CD4-positive, alpha-beta T cell (primary cell): ENCODE measurements at places on chromosomes 5 and 9. TPM values are rescaled to one million over a fixed set of nuclear protein-coding genes. Genes with fewer than 3 reads are reported as not detected.

- DNase-seq: no peak
- H3K27ac ChIP-seq: peak overlapping the region; percentile 55
- no peaks in the 10 kb centered on the region for H3K27me3 ChIP-seq
- peaks cover 90% of the 10 kb centered on the region for H3K4me1 ChIP-seq
- H3K36me3 ChIP-seq: peaks cover 6% of the 10 kb centered on the region
Measured at GRCh38 chr9:133120501-133121197, 391 bp downstream of the RALGDS start.

- no peak overlapping the region for H3K4me3 ChIP-seq
- no peaks in the 10 kb centered on the region for H3K36me3 ChIP-seq
- no peak overlapping the region for H3K27ac ChIP-seq
- no peaks in the 10 kb centered on the region for H3K27me3 ChIP-seq
- peaks cover 9% of the 10 kb centered on the region for H3K4me1 ChIP-seq
- no peak for DNase-seq
Measured at GRCh38 chr9:114606068-114606467, 5.0 kb upstream of the TMEM268 start.

- H3K27me3 ChIP-seq: no peaks in the 10 kb centered on the region
- no peaks in the 10 kb centered on the region for H3K36me3 ChIP-seq
- no peaks in the 10 kb centered on the region for H3K4me1 ChIP-seq
Measured at GRCh38 chr5:130616161-130616560, 548.9 kb downstream of the HINT1 start.

GRCh38 chr5:76612942-76613341 is 10.3 kb downstream of the F2RL2 start:
- no peak for DNase-seq
- no peak overlapping the region for H3K4me3 ChIP-seq
- H3K36me3 ChIP-seq: peaks cover 71% of the 10 kb centered on the region
- no peaks in the 10 kb centered on the region for H3K27me3 ChIP-seq

DNA sequence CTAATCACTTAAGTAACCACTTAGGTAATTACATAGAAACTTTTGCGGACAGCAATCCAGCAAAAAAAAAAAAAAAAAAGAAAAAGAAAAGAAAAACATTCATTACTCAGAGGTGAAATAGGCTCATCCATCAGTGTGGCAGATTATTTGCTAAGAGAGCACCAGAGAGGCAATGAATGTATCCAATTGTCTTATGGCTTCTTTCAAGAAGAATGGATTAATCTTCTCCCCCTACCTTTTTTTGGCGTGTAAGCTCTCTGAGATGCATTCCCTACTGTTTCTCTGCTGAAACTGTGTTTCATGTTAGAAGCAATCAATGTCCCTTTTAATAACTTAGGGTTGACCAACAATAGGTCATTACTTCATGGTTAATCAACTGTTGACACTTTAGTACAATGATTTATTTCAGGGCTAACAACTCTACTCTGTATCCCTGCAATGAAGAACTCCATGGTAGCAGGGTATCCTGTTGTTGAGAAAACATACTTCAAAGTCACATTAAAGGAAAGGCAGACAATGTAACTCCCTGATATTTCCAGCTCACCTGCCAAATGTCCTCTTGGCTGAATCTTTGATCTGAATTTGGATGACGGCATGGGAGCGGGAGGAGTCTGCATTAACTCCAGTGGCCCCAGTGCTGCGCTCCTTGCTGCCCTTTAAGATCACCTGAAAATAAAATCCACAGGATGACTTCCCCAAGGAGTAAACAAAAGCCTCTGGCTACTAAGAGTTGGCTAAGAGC is 57.6 kb downstream of the KIF24 start:
- H3K4me3 ChIP-seq: no peak overlapping the region
- H3K27ac ChIP-seq: no peak overlapping the region
- no peaks in the 10 kb centered on the region for H3K4me1 ChIP-seq
- no peaks in the 10 kb centered on the region for H3K27me3 ChIP-seq
- H3K36me3 ChIP-seq: no peaks in the 10 kb centered on the region

GRCh38 chr5:108345541-108346171 is 36.2 kb downstream of the FBXL17 start:
- H3K4me3 ChIP-seq: no peak overlapping the region
- no peak overlapping the region for H3K27ac ChIP-seq
- peaks cover 3% of the 10 kb centered on the region for H3K36me3 ChIP-seq

GRCh38 chr5:79694652-79695051 is 5.0 kb downstream of the CMYA5 start:
- no peak overlapping the region for H3K27ac ChIP-seq
- DNase-seq: no peak
- no peaks in the 10 kb centered on the region for H3K36me3 ChIP-seq
- H3K27me3 ChIP-seq: no peaks in the 10 kb centered on the region
- no peak overlapping the region for H3K4me3 ChIP-seq
- H3K4me1 ChIP-seq: no peaks in the 10 kb centered on the region

GRCh38 chr9:111627260-111627963 is 3.7 kb upstream of the DNAJC25 start:
- H3K27me3 ChIP-seq: no peaks in the 10 kb centered on the region
- H3K4me1 ChIP-seq: peaks cover 14% of the 10 kb centered on the region
- no peak overlapping the region for H3K4me3 ChIP-seq
- no peak overlapping the region for H3K27ac ChIP-seq
- DNase-seq: no peak

DNA sequence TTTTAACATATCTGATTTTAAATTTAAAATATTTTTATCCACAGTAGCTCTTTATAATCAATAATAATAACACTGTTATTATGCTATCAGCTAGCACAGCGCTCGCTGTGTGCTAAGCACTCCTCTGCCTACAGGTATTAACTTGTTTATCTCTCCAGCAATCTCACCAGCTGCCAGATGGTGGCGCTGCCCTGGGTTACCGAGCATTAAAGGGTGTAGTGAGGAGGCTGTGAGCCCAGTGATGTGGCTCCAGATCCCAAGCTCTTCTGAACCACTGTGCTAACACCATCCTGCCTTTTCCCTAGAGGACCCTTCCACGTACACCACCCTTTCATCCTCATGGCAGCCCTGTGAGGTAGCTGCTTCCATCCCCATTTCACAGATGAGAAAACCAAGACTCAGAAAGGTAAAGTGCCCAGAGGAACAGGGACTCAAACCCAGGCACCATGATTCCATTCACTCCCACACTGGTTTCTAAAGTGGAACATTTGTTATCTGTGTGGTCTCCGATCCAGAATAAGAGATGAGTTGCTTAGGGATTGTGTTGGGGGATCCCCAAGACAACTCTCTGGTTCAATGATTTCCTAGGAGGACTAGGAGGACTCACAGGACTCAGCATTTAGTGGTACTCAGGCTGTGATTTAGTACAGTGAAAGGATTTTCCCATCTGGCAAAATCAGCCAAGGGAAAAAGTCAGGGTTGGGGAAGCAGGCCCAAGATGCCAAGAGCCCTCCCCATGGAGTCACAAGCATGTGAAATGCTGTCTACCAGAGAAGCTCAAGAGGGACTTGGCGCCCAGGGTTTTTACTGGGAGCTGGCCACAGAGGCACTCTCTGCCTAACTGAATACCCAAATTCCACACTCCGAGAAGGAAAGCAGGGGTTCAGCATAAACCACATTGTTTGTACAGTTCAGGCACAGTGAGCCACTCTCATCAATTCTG is 7.0 kb downstream of the IGFBPL1 start:
- H3K36me3 ChIP-seq: no peaks in the 10 kb centered on the region
- DNase-seq: no peak
- H3K4me1 ChIP-seq: no peaks in the 10 kb centered on the region

DNA sequence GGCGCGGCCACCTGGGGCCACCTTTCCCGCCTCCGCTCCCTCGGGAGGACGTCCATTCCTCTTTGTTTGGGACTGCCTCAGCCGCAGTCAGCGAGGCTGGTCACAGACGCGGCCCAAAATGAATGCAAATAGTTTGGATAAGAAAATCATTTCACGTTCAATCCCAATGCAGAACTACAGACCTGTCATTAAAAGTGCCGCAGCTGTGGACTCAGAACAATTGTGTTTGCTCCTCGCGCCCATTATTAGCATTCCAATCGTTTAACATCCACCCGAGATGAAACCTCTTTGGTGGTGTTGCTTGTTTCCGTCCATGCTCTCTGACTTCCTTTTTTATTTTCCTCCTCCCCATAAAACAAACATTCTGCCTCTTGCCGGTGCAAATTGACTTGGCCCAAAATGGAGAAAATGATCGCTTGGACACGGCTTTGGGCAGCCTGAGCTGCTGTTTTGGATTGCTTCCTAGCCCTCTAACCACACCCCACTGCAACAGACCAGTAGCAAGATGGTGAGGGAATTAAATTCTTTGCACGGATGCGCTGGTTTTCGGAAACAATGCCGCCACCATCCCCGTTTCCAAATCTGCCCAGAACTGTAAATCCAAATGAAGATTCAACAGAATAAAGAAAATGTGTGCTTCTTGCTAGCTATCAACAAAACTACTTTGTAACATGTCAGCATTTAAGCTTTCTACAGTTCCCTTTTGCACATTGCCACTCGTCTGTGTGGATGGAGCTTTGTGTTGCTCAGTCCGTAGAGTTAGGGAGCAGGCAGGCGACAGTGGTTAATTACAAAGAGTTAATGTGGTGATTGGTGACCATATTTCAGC is 784 bp downstream of the NLN start:
- H3K36me3 ChIP-seq: peaks cover 8% of the 10 kb centered on the region
- peaks cover 27% of the 10 kb centered on the region for H3K4me1 ChIP-seq
- no peaks in the 10 kb centered on the region for H3K27me3 ChIP-seq
- peak overlapping the region; percentile 88 for H3K4me3 ChIP-seq
- H3K27ac ChIP-seq: no peak overlapping the region

GRCh38 chr5:37490120-37490810 is 111.1 kb downstream of the WDR70 start:
- H3K27ac ChIP-seq: no peak overlapping the region
- no peak for DNase-seq
- no peaks in the 10 kb centered on the region for H3K4me1 ChIP-seq
- H3K27me3 ChIP-seq: no peaks in the 10 kb centered on the region

DNA sequence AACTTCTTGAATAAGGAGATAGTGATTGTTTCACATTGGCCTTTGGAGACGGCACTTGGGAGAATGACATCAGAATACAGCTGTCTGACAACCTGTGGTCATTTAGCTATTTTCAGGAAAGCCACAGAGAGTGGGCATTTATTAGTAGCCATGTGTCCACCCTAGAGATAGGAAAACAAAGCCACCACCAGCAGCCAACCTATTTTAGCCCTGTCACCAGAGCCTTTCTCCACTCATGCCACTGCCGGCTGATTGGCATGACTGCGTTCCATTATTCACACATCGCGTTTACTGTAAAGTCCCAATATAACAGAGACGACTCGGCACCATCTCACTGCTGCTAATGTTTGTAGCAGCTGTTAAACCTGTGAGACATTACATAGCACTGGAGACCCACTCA is 330.1 kb downstream of the NDUFS4 start:
- H3K4me1 ChIP-seq: no peaks in the 10 kb centered on the region
- no peaks in the 10 kb centered on the region for H3K27me3 ChIP-seq
- no peak for DNase-seq
- H3K4me3 ChIP-seq: no peak overlapping the region
- H3K27ac ChIP-seq: no peak overlapping the region

- no peaks in the 10 kb centered on the region for H3K36me3 ChIP-seq
- H3K4me3 ChIP-seq: no peak overlapping the region
- H3K27ac ChIP-seq: no peak overlapping the region
- H3K4me1 ChIP-seq: peaks cover 37% of the 10 kb centered on the region
- H3K27me3 ChIP-seq: peaks cover 55% of the 10 kb centered on the region
- no peak for DNase-seq
Measured at GRCh38 chr5:159104759-159105144, 5.0 kb upstream of the EBF1 start.

- no peak overlapping the region for H3K4me3 ChIP-seq
- peaks cover 14% of the 10 kb centered on the region for H3K4me1 ChIP-seq
- H3K27me3 ChIP-seq: no peaks in the 10 kb centered on the region
- H3K27ac ChIP-seq: no peak overlapping the region
- H3K36me3 ChIP-seq: no peaks in the 10 kb centered on the region
Measured at GRCh38 chr9:122807271-122807900, 7.5 kb downstream of the OR1K1 start.

GRCh38 chr9:93304574-93305496 is 120.9 kb downstream of the WNK2 start:
- H3K4me1 ChIP-seq: peaks cover 8% of the 10 kb centered on the region
- H3K27ac ChIP-seq: no peak overlapping the region
- no peaks in the 10 kb centered on the region for H3K36me3 ChIP-seq

DNA sequence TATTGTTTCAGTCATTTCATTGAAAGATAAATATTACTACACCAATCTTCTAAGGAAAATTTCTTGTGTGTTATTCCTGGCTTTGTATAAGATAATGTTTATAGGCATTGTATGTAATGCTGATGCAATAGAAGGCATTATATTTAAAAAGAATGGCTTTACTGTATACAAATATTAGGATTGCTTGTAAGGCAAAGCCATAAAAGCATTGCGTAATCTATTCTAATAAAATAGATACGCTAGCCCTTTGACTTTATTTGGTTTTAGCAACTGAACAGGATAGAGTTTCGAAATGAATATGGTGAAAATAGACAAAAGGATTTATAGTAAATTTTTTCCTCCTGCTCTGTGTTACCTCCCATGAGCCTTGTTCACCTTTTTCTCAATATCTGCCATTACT is 5.5 kb upstream of the LYSMD3 start:
- H3K4me3 ChIP-seq: no peak overlapping the region
- H3K27me3 ChIP-seq: peaks cover 11% of the 10 kb centered on the region
- H3K4me1 ChIP-seq: peaks cover 2% of the 10 kb centered on the region
- DNase-seq: no peak
- H3K36me3 ChIP-seq: no peaks in the 10 kb centered on the region

DNA sequence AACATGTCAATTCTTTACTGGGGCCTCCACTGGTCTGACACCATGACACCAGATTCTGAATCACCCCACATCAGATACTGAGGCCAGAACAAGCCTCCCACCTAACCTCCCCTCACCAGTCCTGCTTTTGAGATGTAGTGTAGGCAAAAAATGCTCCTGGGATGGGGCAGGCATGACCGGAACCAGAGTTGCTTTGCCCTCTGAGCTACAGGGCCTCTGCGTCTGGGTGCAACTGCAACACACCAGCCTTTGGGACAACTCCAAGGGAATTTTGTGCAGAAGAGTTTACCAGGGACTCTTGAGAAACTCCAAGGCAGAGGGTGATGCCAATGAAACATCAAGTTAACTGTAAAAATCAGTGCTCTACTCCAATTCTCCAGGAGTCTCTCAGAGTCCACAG is 79.4 kb downstream of the SIL1 start:
- peaks cover 38% of the 10 kb centered on the region for H3K36me3 ChIP-seq
- H3K4me1 ChIP-seq: no peaks in the 10 kb centered on the region
- no peaks in the 10 kb centered on the region for H3K27me3 ChIP-seq
- DNase-seq: no peak
- no peak overlapping the region for H3K27ac ChIP-seq
- no peak overlapping the region for H3K4me3 ChIP-seq

- H3K27ac ChIP-seq: no peak overlapping the region
- H3K27me3 ChIP-seq: no peaks in the 10 kb centered on the region
- no peaks in the 10 kb centered on the region for H3K4me1 ChIP-seq
- H3K36me3 ChIP-seq: no peaks in the 10 kb centered on the region
- no peak overlapping the region for H3K4me3 ChIP-seq
- DNase-seq: no peak
Measured at GRCh38 chr5:74042959-74043358, 417.0 kb downstream of the ARHGEF28 start.

GRCh38 chr9:75087289-75087823 is 599 bp downstream of the NMRK1 start:
- H3K27ac ChIP-seq: peak overlapping the region; percentile 89
- peaks cover 59% of the 10 kb centered on the region for H3K4me1 ChIP-seq
- H3K4me3 ChIP-seq: peak overlapping the region; percentile 99
- DNase-seq: peak; percentile 34
- H3K36me3 ChIP-seq: peaks cover 13% of the 10 kb centered on the region

TUSC1 gene
- 0.14 TPM for total RNA-seq

PIP5KL1 gene
- 3.3 TPM for total RNA-seq

ZMYND19 gene
- total RNA-seq: 11.3 TPM

TMC1 gene
- not detected for total RNA-seq

KIF12 gene
- not detected for total RNA-seq

NOXA1 gene
- 7.7 TPM for total RNA-seq

KCNV2 gene
- total RNA-seq: not detected

LEAP2 gene
- 0.30 TPM for total RNA-seq
